ENCODE measurements at places on chromosomes 3 and 15.

GRCh38 chr3:69659180-69659910, 79.9 kb upstream of the MITF start:
- DNase-seq, result no peak

DNA sequence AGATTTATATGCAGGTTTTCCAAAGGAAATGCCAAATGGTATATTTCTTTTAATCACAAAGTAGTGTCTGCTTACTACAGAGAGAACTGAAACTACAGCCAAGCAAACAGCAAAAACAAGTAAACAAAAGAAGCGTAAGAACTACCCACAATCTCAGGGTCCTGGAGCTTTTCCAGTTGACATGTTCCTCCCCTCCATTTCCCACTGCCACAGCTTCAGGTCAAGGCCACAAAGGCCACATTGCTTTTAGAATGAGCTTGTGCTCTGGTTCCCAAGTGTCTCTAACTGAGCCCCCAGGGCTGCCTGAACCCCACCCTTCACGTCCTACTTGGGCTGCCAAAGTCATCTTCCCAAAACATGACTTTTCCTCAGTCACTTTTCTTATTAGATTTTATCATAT, 24.1 kb downstream of the CTDSPL start:
- DNase-seq, result no peak

- DNase-seq, result no peak
Measured at GRCh38 chr3:157387708-157388435, 48.8 kb upstream of the PTX3 start.

DNA sequence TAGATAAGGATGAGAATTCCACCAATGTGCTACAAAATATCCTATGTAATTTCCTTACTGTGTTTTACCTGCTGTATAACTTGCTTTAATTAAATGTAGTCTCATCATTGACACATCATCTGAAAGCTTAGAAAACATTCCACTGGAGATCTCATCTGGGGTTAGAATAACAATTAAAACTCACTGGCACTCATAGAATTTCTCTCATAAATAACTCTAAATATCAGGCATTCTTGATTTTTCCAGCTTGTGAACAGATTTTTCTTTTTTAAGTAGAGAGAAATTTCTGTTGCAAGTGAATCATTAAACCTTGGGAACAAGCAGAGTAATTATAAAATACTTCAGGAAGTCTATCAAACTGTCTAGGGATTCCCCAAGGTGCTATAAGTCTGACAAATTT, 843.8 kb downstream of the NAALADL2 start:
- DNase-seq, result no peak

DNA sequence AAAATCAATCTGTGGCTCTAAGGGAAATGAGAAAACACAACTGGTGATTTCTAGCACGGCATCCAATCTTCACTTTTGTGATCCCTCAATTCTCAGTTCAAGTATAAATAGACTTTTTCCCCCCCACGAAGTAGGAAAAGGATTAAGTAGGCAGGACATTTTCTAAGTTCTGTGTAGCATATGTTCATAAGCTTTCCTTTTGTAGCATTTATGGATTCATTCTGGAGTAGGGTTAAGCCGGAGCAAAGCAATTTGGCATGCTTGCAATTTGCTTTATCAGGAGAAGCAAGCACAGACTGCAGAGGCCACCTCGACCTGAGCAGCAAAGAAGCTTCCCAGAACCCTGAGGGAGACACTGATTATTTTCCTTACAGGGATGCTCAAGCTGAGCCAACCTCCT, 66.3 kb downstream of the FHIT start:
- DNase-seq, result no peak

DNA sequence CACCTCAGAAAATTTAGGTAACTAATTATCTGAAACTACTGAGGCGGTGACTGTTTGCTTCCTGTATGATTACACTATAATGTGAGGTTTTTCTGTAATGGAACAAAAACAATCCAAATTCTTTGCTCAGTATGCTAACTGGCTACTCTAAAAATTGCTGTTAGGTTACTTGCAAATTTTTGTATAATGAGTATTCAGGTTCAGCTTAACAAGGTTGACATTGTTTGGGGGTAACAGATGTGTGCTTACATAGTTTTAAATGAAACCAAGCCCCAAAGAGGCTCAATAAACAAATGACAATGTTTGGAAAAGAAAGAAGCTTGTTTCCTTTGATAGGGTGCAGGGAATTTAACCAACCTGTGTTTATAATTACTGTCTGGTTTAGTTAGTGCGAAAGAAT, 414.5 kb upstream of the MDFIC2 start:
- peak; percentile 81 for DNase-seq

DNA sequence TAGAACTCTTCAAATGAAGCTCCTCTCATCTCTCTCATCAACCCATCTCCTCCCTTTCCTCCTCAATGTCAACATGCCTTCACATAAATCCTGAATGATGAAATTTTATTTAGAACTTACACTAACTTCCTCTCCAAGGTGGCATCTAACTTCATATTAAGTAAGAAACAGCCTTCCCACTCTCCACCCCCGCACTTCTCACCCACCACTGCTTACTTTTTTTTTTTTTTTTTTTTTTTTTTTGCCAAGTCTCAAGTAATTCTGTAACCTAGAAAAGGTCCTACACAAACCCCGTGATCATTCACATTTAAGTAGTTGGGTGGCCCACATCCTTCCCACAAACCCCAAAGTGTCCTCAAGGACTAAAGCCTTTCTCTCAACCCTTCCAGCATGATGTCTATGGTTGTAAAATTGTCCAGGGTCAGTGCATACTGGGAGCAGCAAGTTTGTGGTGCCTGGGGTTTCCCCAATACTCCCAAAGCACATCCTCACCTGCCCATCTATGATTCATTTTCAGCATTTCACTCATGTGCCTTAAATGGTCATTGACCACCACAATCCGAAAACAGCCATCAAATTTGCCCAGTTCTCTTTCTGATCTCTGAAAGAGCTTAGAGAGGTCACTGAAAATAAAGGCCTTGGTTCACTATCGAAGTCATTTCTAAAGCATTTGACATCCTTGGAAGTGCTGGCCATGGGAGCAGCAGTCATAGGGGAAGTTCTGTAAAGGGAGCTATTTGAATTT, 47.2 kb downstream of the CD86 start:
- no peak for DNase-seq

- DNase-seq, result no peak
Measured at GRCh38 chr3:159843840-159844730, 144.6 kb upstream of the IL12A start.

- DNase-seq, result peak; percentile 21
Measured at GRCh38 chr15:59492389-59493377, 54.7 kb downstream of the FAM81A start.

- no peak for DNase-seq
Measured at GRCh38 chr15:69920221-69920620, 177.5 kb downstream of the TLE3 start.

GRCh38 chr15:91491101-91491950, 362.2 kb upstream of the SLCO3A1 start:
- DNase-seq, result no peak

DNA sequence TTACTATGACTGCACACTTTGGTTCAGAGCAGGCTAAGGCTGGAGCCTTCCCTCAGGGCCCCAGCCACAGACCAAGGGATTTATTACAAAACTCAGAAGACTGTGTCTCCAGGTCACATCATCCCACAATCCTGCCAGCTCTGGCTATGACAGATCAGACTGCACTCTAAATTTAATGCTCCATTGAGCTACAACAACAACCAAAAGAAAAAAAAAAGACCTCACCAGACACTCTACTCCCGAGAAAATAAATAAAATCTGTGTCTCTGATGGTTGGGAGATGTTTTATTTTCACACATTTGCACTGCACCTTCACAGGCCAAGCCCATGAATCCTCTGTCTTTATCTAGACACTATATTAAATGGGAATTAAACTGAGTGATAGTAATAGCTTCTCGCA, 50.8 kb upstream of the CTNNB1 start:
- no peak for DNase-seq

GRCh38 chr15:81338170-81339007, 14.4 kb upstream of the STARD5 start:
- DNase-seq, result peak; percentile 52

GRCh38 chr15:71334873-71335272, 219.6 kb downstream of the THSD4 start:
- no peak for DNase-seq

- DNase-seq, result no peak
Measured at GRCh38 chr3:172293093-172293492, 155.2 kb downstream of the GHSR start.

GRCh38 chr3:43727930-43728329, 37.2 kb downstream of the ABHD5 start:
- no peak for DNase-seq

- DNase-seq, result no peak
Measured at GRCh38 chr3:64901522-64901885, 213.7 kb upstream of the ADAMTS9 start.

DNA sequence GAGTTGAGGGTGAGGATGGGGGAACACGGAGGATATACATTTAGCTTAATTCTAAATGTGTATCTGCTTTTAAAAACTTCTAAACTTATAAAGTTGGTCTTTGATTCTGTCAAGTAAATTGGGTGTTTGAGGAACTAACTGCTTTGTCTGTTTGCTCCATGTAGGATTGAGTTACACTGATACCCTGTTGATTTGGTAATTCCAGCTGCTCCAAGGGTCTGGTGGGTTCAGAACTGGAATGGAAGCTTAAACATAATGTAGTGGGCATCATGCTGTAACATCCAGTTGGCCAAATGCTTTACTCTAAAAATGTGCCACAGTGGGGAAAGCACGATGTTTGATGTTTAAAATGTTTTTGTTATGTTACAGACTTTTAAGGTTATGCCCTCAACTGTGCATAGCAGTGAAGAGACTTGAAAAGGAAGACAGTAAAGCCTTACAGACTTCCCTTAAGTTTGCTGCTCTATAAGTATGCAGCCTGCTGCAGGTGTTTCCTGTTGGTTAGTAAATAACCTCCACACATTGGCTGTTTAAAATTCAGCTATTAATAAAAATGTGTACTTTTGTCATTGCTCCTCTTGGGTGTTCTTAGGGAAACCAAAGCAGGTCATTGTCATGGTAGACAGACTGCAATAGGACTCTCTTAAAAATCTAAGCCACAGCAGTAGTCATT, 5.9 kb upstream of the EDEM1 start:
- DNase-seq, result no peak

GRCh38 chr15:68210821-68211655, 5.9 kb upstream of the CALML4 start:
- no peak for DNase-seq

DNA sequence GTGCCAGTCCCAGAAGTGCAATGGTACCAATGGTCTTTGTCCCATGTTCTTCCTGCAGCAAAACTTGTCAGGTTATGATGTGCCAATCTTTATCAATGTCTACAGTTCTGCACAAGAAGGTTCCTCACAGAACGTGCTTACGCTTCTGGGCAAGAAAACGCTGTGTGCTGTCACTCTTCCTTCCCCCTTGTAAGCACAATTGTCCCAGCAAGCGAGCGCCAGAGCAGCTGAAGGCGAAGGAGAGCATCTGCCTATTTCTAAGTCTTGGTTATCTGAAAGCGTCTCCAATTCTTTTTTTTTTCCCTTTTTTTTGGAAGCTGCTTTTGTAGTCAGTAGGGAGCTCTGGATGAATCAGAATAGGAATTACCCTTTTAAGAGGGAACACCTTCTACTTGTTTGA, 514.4 kb downstream of the FGF12 start:
- DNase-seq, result no peak

GRCh38 chr3:196207833-196208607, 3.2 kb downstream of the ZDHHC19 start:
- no peak for DNase-seq

GRCh38 chr15:82647045-82647834, at the start of gene CPEB1:
CPEB1 (minus strand) TSS chr15:82647363; CDS start chr15:82628459, 18,904 bp downstream.
- DNase-seq, result no peak

DNA sequence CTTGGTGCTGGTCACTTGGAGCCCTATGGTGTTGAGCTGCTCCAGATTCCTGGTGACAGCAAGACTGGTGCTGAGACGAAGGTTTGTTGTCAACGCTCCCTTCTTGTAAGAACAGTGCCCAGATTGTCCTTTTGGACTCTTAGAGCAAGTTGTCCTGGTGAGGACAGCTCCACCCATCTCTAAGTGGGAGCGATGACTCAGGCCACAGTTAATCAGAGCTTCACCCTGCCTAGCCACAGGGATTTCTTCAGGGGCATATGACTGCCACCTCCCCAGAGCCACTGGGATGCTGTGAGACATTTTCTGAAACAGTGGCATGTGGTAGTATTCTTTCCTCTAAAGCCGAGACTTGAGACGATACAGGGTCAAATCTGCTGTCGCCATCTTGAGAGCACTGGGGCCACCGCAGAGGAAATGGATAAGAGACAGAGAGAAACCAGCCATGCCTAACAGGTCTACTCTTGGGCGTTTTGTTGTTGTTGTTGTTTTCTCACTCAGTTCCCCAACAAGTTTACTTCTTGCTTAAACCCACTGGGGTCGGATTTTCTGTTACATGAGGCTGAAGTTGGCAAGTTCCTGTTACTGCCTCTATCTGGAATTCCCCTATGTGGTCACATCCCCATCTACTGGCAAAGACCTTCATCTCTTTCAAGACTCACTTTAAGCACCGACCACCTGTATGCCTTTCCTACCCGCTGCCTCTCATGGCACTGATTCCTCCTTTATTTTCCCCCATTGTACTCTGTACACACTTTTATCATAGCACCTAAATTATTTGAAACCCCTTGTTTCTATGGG, 16.0 kb upstream of the PCOLCE2 start:
- DNase-seq, result no peak

- no peak for DNase-seq
Measured at GRCh38 chr3:11014253-11014652, 21.7 kb downstream of the SLC6A1 start.

GRCh38 chr3:44284949-44285348, 43.3 kb downstream of the TOPAZ1 start:
- no peak for DNase-seq

- DNase-seq, result no peak
Measured at GRCh38 chr3:110664148-110664547, 407.5 kb upstream of the NECTIN3 start.

GRCh38 chr15:57418635-57419034, 42.3 kb downstream of the CGNL1 start:
- no peak for DNase-seq

DNA sequence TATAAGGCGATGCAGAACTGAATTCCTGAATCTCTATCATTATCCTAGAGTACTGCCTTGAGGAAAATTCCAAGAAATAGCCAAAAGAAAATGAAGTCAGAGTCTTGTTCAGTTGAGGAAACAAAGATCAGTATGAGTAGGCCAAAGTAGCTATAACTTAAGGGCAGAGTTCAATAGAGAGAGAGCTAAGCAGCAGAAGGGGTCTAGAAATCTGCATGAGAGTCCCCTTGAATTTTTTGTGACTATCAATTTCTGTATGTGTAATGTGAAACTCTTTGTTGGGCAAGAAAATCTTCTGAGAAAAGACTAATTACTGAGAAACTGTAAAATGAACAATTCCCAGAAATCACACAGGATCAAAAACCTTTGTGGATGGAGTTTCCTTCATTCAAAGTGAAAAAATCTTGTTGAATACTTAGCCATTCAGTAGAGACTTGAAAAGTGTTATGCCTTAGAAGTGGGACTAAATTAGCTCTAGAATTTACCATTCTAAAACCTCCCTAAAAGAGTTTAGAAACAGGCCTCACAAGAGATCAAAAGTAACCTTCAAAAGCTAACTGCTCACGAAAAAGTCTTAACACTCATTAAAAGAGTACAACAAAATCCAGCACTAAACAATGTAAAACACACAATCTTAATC, 43.1 kb upstream of the FNDC3B start:
- DNase-seq, result no peak

GRCh38 chr3:69425249-69425648, 39.4 kb upstream of the FRMD4B start:
- no peak for DNase-seq
